ENCODE measurements at places on chromosomes 12 and 14.
A peak's percentile ranks its signal among the peaks of the same experiment; 100 is the strongest.

DNA sequence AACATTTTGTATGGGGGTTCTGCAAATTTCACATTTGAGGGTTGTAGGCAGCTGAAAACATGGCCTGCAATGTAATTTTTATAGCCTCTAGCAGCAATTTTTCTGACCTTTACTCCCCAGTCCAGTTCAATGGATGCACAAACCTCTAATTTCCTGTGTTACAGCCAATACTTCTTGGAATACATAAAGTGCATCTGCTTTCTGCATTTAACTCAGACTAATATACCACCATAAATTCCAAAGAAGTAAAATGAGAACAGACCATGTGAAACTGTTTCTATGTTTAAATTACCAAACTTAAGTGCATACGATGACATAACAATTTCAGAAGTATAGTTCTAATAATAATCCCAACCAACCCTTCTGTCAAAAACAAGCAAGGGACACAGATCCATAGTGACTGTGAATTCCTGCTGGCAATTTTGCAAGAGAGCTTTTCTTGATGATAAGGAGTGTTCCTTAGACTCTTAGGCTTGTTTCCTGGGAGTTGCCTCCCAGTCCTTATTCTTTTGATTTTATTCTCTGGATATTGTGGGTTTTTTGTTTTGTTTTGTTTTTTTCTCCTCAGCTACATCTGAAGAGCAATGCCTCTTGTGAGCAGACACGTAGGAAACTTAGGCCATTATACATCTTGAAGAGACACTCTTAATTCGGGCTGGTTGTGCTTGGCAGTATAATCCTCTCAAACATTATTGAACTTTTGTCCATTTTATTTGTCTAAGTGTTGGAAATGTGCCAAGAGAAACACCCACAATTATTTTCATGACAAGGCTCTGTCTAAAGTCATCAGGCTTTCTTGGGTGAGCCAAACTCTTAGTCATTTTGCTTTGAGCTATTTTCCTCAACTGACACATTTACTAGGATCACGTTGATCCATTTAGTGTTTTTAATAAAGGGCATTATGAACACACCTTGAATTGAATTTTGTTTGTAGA, 51.3 kb upstream of the RERGL start:
- no peak for DNase-seq

- DNase-seq: no peak
Measured at GRCh38 chr14:74946659-74947281, 8.6 kb downstream of the PGF start.

DNA sequence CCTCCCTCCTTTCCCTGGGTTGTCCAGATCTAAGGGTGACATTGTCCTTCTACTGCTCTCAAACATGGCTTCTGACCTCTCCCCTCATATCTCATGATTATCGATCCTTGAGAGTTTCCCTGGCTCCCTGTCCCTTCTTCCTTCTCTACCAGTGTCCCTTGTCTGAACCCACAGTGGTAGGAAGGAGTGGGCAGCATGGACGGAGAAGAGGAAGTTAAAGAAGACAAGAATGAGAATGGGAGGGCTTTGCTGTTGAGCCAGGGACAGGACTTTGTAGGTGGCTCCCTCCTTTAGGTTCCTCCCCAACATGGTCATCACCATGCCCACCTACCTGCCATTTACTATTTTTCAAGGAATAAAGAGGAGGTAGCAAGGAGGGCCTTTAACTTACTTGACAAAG, 166.7 kb downstream of the TMEM117 start:
- no peak for DNase-seq

GRCh38 chr12:107277855-107278254, 184.5 kb upstream of the CRY1 start:
- no peak for DNase-seq

- DNase-seq: no peak
Measured at GRCh38 chr12:4143896-4144295, 129.7 kb upstream of the CCND2 start.

DNA sequence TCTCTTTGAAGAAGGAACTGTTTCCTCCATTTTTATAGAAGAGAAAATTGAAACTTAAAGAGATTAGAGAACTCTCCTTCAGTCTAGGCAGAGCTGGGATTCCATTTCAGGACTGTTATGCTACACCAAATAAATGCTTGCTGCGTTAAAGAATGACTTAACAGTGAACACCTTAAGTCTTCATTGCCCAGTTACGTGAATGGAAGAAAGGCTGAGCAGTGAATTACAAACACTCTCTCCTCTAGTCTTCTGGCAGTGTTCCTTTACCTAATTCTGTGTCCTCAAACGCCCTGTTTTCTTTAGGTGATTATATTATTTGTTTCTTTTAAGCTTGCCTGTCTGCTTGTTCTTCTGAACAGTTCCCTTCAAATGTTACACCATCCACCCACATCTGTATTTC, 59.7 kb downstream of the RCOR1 start:
- DNase-seq: no peak

DNA sequence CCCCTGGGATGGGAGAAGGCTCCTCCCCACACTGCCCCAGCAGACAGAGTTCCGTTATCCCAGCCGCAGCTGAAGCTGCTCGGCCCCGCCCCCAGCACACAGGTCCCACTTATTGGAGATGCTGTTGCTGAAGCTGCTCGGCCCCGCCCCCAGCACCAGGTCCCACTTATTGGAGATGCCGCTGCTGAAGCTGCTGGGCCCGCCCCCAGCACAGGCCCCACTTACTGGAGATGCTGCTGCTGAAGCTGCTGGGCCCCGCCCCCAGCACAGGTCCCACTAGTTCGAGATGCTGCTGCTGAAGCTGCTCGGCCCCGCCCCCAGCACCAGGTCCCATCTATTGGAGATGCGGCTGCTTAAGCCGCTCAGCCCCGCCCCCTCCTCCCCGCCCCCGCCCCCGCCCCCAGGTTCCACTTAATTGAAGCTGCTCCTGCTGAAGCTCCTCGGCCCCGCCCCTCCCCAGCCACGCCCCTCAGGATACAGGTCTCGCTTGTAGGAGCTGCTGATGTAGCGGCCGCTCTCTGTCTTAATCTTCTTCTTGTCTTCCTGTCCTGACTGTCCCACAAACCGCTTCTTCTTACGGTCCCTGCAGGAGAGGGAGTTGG, 12.0 kb downstream of the CFAP73 start:
- DNase-seq: no peak

DNA sequence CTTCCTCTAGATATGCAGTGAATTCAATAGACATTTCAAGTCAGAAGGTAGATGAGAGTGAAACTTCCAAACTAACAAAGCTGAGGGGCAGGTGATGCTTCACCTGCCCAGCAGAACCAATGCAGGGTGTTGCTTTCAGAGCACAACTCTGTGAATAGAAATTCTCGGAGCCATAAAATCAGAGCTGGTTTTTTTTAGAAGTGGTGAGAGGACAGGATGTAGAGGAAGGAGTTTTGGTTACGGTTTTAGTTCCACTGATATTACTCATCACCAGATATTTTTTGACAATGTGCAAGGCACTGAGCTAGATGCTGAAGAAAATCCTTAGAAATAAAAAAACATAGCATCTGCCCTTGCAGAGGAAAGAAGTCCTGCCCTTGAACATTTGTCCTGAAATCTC, 62.2 kb downstream of the BMP4 start:
- no peak for DNase-seq

GRCh38 chr14:60311417-60311816, 62.4 kb downstream of the PPM1A start:
- no peak for DNase-seq

DNA sequence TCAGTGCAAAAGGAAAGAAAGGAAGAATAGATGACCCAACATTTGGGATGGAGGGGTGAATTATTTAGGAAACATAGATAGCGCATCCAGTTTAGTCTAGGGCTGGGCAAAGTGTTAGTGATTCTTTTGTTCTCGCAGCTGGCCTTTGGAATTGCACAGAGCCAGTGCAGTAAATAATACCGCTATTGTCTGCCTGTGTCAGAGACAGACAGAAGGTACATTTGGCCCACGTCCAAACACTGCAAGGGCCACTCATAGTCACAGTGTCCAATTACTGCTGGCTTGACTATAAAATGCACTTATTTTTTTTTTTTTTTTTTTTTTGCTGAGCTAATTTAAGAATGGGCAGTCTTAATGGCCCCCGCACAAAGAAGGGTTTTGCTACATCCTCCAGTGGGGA, 638.6 kb downstream of the BCL11B start:
- DNase-seq: peak; percentile 71

DNA sequence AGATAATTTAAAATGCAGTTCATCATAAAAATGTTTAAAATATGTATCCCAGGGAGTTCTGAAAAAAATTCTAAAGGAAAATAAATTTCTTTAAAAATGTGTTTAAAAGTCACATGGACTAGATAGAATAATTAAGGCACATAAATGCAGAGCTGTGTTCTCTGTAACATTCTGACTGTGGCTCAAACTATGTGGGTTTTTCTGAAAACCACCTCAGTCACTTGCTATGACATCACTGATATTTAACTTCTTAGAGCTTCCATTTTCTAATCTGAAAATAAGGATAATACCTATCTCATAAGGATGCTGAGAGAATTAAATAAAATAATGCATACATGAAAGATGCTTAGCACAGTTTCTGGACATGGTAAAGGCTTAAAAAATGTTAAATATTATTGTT, 107.3 kb downstream of the SLC41A2 start:
- DNase-seq: no peak

DNA sequence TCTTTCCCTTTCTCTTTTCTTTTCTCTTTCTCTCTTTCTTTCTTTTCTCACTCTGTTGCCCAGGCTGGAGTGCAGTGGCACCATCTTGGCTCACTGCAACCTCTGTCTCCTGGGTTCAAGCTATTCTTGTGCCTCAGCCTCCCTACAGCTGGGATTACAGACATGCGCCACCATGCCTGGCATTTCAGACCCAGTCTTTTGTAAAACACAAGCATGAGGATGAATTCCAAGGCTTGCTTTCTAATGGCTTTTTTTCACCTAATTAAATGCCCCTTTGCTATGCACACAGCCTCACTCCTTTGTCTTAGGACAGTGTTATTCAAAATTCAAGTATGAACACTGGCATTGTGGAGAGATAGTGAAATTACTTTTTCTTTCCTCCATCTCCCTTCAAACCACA, 6.0 kb upstream of the SLC38A2 start:
- DNase-seq: no peak

DNA sequence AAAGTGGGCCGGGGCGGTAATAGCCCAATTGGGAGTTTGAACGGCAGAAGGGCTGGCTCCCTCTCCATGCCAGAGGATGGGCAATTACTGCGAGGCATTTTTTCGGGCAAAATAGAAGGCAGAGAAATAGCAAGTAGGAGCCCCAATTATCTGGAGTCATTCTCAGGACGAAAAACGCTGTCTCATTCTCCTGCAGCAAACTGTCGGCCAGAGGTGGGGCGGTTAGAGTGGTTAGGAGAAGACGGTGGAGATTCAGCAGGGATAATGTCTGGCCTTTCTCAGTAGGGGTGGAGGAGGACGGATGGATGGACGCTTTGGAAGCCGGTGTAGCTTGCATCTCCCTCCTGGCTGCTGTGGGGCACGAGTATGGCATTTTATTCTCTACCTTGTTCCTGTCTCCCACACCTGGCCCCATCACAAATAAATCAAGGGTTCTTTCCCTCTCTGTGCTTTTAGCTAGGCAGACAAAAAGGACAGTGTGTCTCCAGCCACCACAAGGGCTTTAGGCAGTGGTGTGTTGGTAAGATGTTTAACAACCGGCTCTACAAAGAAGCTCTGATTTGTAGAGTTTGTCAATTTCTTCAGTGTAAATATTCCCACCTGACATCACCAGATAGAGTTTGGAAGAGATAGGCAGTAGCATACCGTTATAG, 140.5 kb upstream of the LHX5 start:
- no peak for DNase-seq
